Fibroblast of villous mesenchyme (primary cell): ENCODE measurements at places on chromosomes 3 and 15. TPM values are rescaled to one million over a fixed set of nuclear protein-coding genes. Genes with fewer than 3 reads are reported as not detected.

GRCh38 chr15:81075272-81075671, 58.8 kb upstream of the CFAP161 start:
- DNase-seq: no peak

GOLGA8S gene
- total RNA-seq: under 0.01 TPM in 2 replicates

DNA sequence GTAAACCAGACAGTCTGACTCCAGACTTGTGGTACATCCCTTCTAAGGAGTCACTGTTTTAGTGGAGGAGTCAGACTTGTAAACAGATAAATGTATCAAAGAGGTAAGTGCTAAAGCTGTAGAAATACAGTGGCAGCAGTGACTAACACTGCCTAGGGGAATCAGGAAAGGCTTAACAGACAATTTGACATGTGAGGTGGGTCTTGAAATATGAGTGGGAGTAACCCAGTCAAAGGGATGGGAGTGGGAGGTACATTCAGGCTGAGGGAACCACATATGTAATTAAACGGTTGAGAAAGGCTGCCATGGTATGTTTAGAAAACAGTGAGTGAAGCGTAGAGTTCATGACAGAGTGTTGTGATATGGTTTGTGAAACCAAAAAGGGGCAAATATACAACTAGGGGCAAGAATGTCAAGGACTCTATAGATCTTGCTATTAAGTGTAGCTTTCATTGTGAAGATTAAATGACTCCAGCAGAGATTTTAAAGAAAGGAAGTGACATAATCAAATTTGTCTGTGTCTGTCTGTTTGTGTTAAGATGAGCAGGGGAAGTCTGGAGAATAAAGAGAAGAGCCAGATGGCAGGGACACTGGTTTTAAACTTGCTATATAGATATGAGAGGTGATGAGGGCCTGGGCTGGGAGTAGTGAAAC, 11.2 kb upstream of the ALCAM start:
- peak; percentile 44 for DNase-seq

SPESP1 gene
- total RNA-seq: 1.6 and 3.0 TPM in 2 replicates

LCTL gene
- 0.32 and 0.43 TPM in 2 replicates for total RNA-seq
